ENCODE measurements at places on chromosomes 2 and 18.

DNA sequence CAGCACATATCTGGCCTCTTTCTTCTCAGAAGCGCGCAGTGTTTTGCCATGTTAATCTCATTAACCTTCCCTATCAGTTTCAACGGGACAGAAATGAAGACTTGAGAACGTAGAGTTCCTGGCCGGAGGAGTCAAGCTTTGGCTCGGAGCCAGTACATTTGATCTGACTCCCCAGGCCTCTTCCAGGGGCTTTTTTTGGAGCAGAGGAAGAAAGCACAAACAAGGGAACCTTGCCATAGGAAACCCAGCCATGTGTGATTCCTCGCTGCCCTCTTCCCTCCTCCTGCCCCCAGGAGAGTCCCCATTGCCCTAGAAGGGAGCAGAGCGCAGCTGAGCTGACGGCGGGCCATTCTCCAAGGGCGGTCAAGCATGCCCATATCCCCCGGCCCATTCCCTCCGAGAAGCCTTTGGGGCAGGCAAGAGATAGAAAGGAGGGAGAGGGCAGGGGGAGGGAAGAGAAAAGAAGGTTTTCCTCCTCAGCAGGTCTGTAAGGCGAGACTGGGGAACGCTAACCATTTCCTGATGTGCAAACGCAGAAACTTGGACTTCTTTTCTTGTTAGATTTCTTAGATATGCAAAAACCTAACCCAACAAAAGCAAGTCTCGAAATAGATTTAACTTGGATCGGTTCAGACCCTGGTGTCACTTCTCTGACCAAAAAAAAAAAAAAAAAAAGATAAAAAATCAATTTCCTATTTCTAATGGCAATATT is 63.7 kb upstream of the POU3F3 start:
- DNase-seq = no peak

DNA sequence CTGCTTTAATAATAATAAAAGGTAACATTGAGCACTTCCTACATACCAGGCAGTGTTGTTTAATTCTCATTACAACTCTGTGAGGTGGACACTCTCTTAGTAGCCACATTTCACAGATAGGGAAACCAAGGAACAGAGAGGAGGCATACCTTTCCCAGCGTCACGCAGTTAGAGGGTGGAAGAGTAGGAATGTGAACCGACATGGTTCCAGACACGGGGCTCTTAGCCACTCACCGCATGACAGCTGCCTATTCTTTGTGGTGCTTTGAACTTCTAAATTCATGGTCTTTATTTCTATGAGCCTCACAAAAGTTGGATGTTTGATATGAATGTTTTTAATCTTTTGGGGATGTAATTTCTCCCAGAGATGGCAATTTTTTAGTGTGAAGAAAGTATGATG is 76.0 kb downstream of the OSBPL6 start:
- DNase-seq = no peak

DNA sequence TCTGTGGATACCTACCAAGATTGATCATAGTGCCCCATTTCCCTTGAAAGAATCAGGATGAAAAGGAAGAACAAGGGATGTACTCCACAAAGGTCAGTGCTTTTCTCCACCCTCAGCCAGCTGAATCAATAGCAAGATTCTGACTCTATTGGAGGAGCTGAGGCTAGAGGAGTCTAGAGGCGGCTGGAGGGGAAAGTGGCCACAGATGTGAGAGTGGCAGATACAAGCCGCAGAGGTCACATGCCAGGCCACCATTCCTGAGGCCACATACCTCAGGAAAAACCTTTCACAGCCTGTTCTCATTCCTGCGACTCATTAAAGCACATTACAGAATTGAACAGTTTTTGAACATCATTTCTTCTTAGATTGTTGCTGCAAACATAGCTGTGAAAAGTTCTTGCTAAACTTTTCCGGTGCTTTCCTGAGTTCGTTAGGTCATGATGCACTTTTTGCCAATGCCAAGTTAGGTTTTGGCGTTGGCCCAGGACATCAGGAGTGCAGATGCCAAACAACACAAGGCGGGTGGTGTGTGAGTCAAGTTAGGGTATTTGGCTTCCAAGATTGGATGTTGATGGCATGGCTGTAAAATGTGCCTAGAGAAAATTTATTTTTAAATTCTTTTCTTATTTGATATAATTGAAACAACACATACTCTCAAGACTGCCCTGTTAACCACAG is 160.7 kb upstream of the SP5 start:
- no peak for DNase-seq

- DNase-seq = no peak
Measured at GRCh38 chr2:203559641-203560040, 24.5 kb upstream of the RAPH1 start.

DNA sequence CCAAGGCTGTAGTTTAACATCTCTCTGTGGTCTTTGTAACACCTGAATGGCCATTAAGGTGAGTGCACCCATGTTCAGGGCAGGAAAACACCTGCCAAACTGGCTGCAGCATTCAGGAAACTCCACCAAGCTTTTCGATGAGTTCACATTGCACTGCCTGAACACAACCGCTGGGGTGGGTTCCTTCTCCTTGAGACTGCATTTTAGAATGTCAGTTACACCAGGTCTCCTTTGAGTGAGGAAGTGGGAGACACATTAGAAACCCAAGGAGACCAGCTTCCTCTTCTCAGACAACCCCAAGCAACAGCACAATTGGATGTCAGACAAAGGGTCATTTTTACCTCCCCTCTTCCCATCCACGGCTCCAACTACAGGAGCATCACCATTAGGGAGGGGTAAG is 35.2 kb downstream of the CYRIA start:
- no peak for DNase-seq

DNA sequence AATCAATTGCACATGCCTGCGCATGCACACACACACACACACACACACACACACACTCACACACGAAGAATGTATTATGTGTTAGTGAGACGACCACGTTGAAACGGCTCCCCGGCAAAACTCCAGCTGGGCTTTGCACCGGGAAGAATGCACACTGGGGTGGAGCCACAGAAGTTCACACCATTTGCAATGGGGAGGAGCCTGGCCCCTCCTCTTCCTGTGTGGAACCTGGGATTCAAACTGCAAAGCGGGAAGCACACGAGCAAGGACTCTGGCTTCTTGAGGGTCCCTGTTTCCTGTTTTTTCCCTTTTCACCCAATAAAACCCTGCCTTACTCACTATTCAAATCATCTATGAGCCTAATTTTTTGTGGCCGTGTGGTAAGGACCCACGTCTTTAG is 304.0 kb upstream of the TMEFF2 start:
- DNase-seq = no peak

- DNase-seq = no peak
Measured at GRCh38 chr2:210421916-210422315, 54.6 kb downstream of the LANCL1 start.

DNA sequence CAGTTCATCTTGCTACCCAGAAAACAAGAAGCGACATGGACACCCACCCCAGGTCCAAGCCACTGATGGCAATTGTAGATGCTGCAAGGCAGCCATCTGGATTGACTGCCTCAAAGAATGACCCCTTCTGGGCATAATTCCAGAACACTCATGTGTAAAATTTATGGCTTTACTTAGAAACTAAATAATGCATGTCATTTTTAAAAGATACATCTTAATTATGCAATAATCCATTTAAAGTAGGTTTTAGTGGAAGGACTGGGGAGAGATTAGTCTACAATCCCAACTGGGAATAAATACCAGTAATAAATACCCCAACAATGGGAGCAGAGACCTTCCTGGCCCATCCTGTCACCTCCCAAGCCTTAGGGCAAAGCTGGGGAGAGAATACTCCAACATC is 247.7 kb downstream of the SS18 start:
- no peak for DNase-seq

DNA sequence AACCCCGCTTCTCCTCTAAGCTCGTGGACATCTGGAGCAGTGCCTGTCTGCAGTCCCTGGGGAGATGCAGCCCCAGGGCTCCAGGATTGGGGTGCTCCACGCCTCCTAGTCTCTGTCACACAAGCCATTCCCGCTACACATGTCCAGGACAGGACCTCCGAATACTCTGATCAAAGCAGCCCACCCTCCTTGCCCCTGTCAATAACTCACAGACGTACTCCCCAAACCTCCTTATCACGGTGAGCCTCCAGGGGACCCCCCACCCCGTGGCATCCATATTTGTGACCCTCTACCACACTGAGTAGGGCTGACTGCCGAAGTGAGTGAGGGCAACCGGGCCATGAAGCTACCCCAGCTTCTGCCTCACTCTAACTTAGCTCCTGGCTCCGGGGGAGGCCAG is 727.7 kb downstream of the GALR1 start:
- no peak for DNase-seq

DNA sequence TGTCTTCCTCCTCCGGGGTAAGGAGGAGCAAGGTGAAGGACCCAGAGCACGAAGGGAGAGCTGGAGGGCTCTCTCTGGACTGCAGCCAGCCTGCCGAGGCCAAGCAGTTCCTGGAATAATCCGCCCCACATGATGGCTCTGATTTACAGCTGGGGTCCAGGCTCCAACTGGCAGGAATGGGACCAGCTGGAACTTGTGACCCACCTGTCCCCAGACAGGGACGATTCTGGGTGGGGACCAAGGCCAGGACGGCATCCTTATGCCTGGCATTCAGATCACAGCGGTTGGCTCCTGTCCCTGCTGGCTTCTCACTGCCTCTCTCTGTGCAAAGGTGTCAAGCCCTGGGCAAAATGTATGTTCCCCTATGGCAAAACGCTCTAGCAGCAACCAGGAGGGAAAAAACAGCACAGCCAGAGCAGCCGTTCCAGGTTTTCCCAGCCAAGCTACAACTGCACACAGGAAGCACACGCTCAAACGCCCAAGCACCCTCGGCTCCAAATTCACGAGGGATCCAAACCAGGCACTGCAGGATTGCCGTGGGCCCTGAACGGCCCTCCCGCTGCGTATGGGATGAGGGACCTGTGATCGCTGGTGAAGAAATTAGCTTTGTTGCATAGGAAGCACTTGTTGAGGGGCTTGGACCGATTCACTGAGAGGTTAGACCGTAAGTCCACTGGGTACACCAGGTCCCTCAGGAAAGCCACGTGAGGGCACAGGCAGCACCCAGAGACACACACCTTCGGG is 35.8 kb downstream of the FAM178B start:
- no peak for DNase-seq

DNA sequence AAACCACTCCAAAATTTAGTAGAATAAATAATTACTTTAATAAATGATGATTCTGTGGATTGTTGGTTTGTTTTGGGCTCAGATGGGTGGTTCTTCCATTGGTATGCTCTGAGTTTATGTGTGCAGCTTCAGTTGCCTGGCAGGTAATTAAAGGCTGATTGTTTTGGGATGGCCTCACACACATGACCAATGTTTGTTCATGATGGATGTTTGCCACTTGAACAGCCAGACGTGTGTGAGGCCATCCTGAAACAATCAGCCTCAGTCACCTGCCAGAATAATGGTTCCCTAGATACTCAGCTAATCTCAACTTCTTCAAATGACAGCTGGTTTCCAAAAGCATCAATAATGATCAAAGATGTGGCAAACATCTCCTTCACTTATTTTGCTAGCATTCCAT is 352.5 kb upstream of the GULP1 start:
- no peak for DNase-seq

DNA sequence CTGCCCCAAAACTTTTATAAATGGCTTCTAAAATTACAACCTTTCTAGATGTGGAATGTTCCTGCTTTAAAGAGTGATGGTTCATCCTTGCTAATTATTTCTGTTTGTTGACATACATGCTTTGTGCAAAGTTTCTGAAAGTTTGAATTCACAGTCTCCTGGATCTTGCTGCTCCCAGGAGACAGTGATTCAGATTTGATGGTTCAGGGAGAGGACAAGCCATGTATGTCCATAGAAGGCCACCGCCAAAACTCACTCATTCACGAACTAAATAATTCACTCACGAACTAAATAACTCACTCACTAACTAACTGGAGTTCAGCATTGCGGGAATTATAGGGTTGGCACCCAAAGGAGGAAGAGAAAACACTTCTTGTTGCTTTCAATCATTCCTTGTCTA is 416.5 kb upstream of the ZEB2 start:
- no peak for DNase-seq
